ENCODE measurements at places on chromosomes 3 and 15. TPM values are rescaled to one million over a fixed set of nuclear protein-coding genes. Genes with fewer than 3 reads are reported as not detected.
A peak's percentile ranks its signal among the peaks of the same experiment; 100 is the strongest.

- DNase-seq: no peak
- no peaks in the 10 kb centered on the region for H3K36me3 ChIP-seq
- no peaks in the 10 kb centered on the region for H3K4me1 ChIP-seq
- no peak overlapping the region for H3K27ac ChIP-seq
These were observed 145.4 kb downstream of the NUP210 start for GRCh38 chr3:13274551-13275332.

DNA sequence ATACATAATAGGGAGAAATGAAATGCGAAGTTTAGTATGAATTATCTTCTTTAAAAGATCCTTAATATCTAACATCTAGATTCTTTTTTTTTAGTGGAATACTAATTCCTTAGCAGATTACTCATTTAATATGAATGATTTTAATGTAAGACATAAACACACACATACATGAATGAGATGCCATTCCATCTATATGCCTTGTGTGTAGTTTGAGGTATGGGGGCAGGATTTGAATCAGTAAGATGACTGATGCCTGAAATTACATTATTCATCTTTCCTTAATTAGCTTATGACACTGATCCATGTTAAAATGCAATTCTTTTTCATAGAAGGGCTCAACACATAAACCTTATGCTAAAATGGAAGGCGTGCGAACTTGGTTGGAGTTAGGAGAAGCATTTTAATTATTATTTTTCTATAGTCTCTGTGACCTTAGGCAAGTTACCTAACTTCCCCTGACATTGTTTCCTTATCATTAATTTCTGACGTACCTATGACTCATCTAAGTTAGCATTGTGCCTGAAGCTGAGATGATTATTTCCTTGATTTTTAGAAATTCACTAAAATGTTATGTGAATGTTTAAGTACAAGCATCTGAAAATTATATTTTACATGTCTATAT is 10.8 kb upstream of the BNIP2 start:
- no peaks in the 10 kb centered on the region for H3K4me1 ChIP-seq
- no peak for DNase-seq
- no peak overlapping the region for H3K4me3 ChIP-seq
- no peak overlapping the region for H3K27ac ChIP-seq
- H3K36me3 ChIP-seq: no peaks in the 10 kb centered on the region

- no peaks in the 10 kb centered on the region for H3K4me1 ChIP-seq
- H3K4me3 ChIP-seq: no peak overlapping the region
- no peaks in the 10 kb centered on the region for H3K36me3 ChIP-seq
These were observed 52.1 kb downstream of the MYO9A start for GRCh38 chr15:72065801-72066200.

GRCh38 chr3:25897019-25897418 is 107.1 kb downstream of the OXSM start:
- H3K4me1 ChIP-seq: peaks cover 3% of the 10 kb centered on the region
- no peak overlapping the region for H3K4me3 ChIP-seq
- no peaks in the 10 kb centered on the region for H3K36me3 ChIP-seq
- no peaks in the 10 kb centered on the region for H3K27me3 ChIP-seq

GRCh38 chr15:54033869-54034458 is 55.7 kb downstream of the UNC13C start:
- no peak overlapping the region for H3K27ac ChIP-seq
- no peaks in the 10 kb centered on the region for H3K4me1 ChIP-seq
- H3K27me3 ChIP-seq: no peaks in the 10 kb centered on the region
- H3K4me3 ChIP-seq: no peak overlapping the region
- no peak for DNase-seq

DNA sequence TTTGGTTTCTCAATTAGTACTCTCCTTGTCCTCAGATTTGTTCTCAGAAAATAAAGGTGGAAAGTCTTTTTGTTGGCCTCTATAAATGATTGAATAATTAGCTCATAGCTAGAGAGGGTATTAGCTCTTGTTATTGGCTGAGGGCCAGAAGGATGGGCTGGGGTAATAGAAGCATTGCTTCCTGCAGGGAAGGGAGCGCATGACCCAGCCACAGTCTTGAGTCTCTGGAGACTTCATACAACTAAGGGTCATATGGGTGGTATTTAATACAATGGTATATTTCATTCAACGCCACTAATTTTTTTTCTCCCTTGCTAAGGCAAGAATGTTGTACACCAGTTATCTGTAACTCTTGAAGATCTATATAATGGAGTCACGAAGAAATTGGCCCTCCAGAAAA is 8.4 kb downstream of the DNAJA4 start:
- no peak overlapping the region for H3K4me3 ChIP-seq
- peaks cover 29% of the 10 kb centered on the region for H3K36me3 ChIP-seq
- no peaks in the 10 kb centered on the region for H3K27me3 ChIP-seq
- H3K4me1 ChIP-seq: peaks cover 8% of the 10 kb centered on the region
- no peak overlapping the region for H3K27ac ChIP-seq

GRCh38 chr3:186826976-186827857 is 15.3 kb upstream of the ADIPOQ start:
- H3K4me1 ChIP-seq: peaks cover 27% of the 10 kb centered on the region
- peaks cover 39% of the 10 kb centered on the region for H3K27me3 ChIP-seq
- H3K4me3 ChIP-seq: peak overlapping the region; percentile 75
- peak overlapping the region; percentile 57 for H3K27ac ChIP-seq

- DNase-seq: no peak
- H3K4me3 ChIP-seq: no peak overlapping the region
- peaks cover 21% of the 10 kb centered on the region for H3K4me1 ChIP-seq
- no peak overlapping the region for H3K27ac ChIP-seq
These were observed 10.4 kb downstream of the PLA2G4E start for GRCh38 chr15:42010434-42010833.

DNA sequence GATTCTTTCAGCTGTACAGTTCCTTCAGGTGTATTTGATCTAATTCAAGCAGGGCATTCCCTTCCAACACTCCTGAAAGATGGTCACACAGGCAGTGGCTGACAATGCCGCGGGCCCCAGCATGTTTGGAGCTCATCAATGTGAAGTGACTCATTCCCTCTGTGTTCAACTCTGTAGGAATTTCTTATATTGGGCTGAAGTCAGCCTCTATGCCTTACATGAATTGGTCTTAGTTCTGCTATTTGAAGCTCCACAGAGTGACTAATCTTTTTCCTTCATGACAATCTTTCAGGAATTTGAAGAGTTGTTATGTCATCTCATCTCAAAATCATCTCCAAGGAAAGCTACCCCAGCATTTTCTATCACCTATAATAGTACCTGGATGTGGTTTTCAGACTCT is 142.5 kb upstream of the C2CD4B start:
- H3K36me3 ChIP-seq: no peaks in the 10 kb centered on the region
- no peak for DNase-seq
- no peak overlapping the region for H3K4me3 ChIP-seq

DNA sequence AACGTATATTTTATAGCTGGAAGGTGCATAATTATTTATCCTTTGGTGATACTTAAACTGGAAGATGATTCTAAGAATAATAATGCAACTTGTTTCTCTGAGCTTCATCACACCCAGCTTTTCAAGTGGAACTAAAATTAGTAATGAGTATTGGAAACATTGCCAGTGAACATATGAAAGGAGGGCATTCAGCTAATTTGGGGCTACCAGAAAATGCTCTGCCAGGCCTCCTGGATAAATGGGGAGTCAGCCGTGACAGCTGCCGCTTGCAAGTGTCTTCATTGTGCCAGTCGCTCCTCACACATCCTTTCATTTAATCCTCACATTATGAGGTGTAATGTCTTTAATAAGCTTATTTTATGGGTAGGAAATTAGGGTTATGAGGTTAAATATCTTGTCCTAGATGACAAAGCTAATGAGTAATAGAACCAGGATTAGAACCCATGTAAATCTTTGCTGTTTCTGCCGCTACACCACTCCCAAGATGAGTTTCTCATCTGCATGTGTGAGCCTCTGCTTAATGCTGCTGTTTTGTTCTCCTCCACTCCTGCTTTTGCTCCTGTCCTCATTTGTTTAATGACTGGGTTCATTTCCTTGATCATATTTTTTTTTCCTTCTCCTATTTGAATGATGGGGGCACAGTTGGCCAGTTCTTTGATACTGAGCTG is 155.7 kb downstream of the PLCL2 start:
- H3K27me3 ChIP-seq: no peaks in the 10 kb centered on the region
- H3K27ac ChIP-seq: no peak overlapping the region
- H3K36me3 ChIP-seq: peaks cover 17% of the 10 kb centered on the region

DNA sequence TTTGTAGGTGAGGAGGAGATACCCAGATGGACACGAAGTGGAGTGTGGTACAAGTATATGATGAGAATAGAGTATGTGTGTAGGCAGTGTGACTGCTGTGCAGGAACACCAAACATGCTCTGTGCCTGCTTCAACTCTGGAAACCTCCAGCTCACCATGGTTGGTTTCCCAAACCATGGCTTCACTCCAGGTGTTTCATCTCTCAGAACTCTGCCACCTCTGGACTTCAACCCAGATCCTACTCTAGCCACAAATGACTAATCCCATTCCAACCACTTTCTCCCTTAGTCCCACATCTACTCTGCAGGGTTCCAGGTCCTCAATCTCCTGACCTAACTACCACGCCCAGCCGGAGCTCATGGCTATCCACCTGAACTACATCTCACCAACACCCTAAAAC is 102.1 kb downstream of the RYK start:
- no peaks in the 10 kb centered on the region for H3K27me3 ChIP-seq
- no peak overlapping the region for H3K4me3 ChIP-seq
- DNase-seq: no peak
- no peaks in the 10 kb centered on the region for H3K36me3 ChIP-seq

DNA sequence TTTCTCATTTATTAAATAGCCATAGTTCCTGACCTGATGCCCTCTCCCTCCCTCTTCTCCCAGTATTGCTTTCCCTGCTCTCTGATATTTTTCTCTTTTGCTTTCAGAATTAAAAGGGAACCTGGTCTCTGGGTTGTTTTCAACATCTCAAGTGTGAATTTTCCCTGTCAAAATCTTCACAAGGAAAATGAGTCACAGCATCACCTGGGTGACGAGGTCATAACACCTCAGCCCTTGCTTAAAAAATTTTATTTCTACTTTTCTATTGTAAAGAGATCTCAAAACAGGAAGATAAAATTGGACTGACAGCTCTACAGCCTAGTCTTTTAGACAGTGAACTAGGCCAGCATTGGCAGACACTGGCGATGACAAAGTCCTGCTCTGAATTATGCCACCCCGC is 40.1 kb downstream of the GAP43 start:
- no peak for DNase-seq
- H3K27me3 ChIP-seq: peaks cover 2% of the 10 kb centered on the region
- no peak overlapping the region for H3K27ac ChIP-seq
- peaks cover 14% of the 10 kb centered on the region for H3K4me1 ChIP-seq

DNA sequence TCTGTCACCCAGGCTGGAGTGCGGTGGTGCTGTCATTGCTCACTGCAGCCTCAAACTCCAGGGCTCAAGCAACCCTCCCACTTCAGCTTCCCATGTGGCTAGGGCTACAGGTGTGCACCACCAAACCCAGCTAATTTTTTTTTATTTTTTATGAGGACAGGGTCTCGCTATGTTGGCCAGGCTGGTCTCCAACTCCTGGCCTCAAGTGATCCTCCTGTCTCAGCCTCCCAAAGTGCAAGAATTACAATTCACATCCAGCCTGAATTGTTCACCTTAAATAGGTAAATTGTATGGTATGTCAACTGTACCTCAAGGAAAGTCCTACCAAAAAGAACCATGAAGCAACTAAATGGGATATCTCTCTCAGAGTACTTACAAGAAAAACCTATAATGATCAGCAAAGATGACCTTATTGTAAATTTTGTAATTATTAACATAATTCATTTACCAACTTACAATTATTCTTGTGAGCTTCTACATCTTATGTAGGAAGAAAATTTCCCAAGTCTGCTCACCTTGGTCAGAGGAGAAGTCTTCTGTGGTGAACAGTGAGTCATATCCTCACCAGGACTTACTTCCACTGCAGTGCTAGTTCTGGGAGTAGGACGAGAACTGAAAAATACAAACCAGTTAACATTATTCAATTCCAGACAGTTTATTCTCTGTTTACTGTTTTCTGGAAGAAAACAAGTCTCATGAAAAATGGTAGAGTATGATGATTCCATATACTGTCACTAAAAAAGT is 54.4 kb downstream of the ULK4 start:
- no peaks in the 10 kb centered on the region for H3K27me3 ChIP-seq
- no peak for DNase-seq
- no peak overlapping the region for H3K27ac ChIP-seq
- peaks cover 19% of the 10 kb centered on the region for H3K36me3 ChIP-seq
- H3K4me1 ChIP-seq: peaks cover 5% of the 10 kb centered on the region

- H3K36me3 ChIP-seq: no peaks in the 10 kb centered on the region
- H3K4me1 ChIP-seq: no peaks in the 10 kb centered on the region
- no peak overlapping the region for H3K4me3 ChIP-seq
- H3K27me3 ChIP-seq: peaks cover 37% of the 10 kb centered on the region
- no peak for DNase-seq
These were observed 3.9 kb upstream of the MASP1 start for GRCh38 chr3:187295316-187296034.

DNA sequence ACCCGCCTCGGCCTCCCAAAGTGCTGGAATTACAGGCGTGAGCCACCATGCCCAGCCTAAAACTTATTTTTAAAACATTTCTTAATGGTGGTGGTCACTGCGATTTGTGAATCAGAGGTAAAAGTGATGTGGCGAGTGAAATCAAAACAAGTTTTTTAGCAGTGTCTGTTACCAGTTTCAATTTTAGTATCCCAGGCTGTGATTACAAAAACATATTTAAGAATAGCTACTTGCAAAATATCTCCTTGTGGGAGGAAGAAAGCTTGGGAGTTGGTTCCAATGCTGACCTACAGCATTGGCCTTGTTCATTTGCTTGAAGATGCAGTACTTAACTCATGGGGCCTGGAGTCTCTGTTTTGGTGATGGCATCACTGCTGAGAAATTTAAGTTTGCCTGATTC is 4.5 kb downstream of the RAB7A start:
- no peak overlapping the region for H3K27ac ChIP-seq
- peaks cover 48% of the 10 kb centered on the region for H3K36me3 ChIP-seq
- peaks cover 71% of the 10 kb centered on the region for H3K4me1 ChIP-seq
- H3K27me3 ChIP-seq: no peaks in the 10 kb centered on the region
- no peak for DNase-seq

GRCh38 chr3:188643736-188644135 is 489.8 kb downstream of the LPP start:
- H3K27ac ChIP-seq: no peak overlapping the region
- no peak for DNase-seq
- no peaks in the 10 kb centered on the region for H3K4me1 ChIP-seq

DNA sequence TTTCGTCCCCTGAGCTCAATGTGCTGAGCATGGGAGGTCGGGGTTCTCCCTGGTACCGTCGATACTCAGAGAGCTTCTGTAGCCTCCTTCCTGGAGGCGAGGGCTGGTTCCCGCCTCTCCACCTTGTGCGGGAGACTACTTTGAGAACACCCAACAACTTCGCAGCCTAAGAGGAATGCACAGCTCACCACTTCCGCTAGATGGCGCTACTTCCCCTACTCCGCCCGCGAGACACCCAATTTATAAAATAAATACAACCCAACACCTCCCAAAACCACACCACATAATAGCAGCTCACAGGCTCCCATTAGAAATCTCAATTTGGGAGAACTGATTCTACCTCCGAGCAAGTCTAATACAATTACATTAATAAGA is 1.2 kb downstream of the RGMA start:
- peak; percentile 81 for DNase-seq
- no peaks in the 10 kb centered on the region for H3K36me3 ChIP-seq
- no peak overlapping the region for H3K27ac ChIP-seq
- H3K27me3 ChIP-seq: peaks cover 69% of the 10 kb centered on the region

The ULK3 gene
- total RNA-seq: 84.2 TPM

The SELENOS gene
- total RNA-seq: 43.0 TPM

The RTP3 gene
- total RNA-seq: not detected

The KNG1 gene
- total RNA-seq: not detected

The ZNF662 gene
- 0.40 TPM for total RNA-seq

The AGTR1 gene
- total RNA-seq: not detected

The RFT1 gene
- total RNA-seq: 27.6 TPM

The RASL12 gene
- not detected for total RNA-seq

The ACKR2 gene
- total RNA-seq: 2.3 TPM

The CAMK2N2 gene
- 0.23 TPM for total RNA-seq

Data from activated CD4-positive, alpha-beta memory T cell treated with anti-CD3 and anti-CD28 coated beads, Interleukin-2, amount 10 ng/mL, durations not matched to agents 7 days and 5 days (primary cell).